NCI-H1105 (cell line): ENCODE measurements at places on chromosomes 4 and X.

DNA sequence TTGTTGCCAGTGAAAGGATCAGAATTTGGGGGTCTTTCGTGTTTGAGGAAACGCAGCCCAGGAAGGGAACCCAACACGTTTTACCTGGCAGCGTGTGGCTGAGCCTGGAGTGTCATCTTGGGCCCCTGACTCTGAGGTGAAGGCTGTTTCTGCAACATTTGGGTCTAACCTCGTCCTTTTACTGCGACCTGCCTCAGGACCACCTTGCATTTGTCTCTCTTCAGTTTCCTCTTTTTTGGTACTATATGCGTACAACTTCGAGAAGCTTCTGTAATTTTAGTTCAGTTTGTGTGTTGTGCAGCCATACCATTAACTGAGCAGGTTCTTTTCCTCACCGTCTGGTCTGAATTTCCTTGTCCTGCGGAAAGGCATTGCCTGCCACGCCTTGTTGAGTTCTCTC lies 61.5 kb downstream of the TMEM131L start:
- DNase-seq, result no peak

GRCh38 chr4:105751718-105752299 lies 43.2 kb downstream of the GSTCD start:
- no peak for DNase-seq

DNA sequence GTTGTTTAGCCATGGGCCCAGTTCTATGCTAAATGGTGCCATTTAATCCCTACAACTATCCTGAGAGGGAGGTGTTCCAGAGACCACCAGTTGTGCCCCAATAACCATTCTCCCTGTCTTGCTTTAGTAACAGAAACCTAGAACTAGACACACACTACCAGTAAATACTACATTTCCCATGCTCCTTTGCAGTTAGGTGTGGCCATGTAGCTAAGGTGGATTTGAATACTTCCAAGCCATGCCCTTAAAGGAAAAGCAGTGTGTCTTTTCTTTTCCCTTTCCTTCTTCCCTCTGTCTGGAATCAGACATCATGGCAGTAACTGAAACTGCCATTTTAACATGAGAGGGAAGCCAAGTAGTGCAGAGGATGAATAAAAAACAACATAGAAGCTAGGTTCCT lies 90.9 kb upstream of the TMEM33 start:
- DNase-seq, result no peak

- no peak for DNase-seq
These were observed 367.0 kb downstream of the BCOR start for GRCh38 chrX:39730662-39731329.

DNA sequence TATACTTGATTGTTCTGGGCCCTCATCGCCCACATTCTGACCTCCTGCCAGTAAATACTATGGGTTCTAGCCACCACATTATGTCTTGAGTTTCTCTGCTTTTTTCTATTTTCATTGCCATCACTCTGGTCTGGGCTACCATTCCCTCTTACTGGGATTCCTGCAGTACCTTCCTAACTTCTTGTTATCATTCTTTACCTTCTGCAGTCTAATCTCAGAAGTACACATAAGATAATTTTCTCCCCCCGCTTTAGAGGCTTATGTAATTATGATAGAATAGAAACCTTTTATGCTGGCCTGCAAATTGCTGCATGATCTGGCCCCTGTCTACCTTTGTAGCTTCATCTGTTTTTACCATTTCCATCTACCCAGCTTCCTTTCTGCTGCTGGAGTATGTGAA lies 19.2 kb downstream of the STIM2 start:
- no peak for DNase-seq

- DNase-seq, result no peak
These were observed 578.9 kb upstream of the FAT1 start for GRCh38 chr4:187302457-187303150.

DNA sequence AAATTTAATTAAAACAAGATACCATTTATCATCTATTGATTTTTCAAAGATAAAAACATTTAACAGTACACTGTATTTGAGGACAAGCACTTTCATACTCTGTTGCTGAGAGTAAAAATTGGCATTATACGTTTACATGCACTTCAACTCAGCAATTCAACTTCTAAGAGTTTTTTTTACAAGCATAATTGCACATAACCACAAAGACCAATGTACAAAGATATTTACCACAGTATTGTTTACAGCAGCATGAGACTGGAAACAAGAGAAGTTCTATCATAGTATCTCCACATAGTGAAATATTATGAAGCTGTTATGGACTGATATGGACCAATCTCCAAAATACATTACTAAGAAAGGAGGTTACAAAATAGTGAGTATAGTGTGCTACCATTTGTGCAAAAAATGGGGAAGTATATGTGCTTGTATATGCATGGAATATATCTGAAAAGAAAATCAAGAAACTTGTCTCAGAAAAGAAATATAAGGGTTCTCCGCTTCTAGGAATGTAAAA lies 10.9 kb downstream of the GAB3 start:
- no peak for DNase-seq

GRCh38 chr4:112765317-112765974 lies 128.5 kb downstream of the LARP7 start:
- DNase-seq, result no peak

- no peak for DNase-seq
These were observed 14.3 kb upstream of the FAM241A start for GRCh38 chr4:112130906-112131305.

- no peak for DNase-seq
These were observed 122.3 kb downstream of the UNC5C start for GRCh38 chr4:95426455-95426854.

- no peak for DNase-seq
These were observed 19.2 kb downstream of the PPP3CA start for GRCh38 chr4:101328063-101328602.

DNA sequence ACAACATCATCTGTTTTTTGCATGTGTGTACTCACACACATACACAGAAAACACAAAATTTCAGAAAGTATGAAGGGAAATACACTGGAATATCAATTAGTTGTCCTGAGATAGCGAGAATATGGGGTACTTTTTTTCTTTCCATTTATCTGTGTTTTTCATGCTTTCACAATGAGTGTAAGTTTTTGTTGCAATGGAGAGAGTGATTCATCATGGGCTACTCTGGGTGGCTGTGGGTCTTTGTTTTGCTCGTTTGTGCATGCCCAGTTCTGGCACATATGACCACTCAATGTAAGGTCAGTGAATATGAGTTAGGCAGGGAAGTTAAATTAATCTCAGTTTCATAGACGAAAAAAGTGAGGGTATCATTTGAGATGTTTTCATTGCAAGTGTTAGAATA lies 26.9 kb downstream of the XK start:
- no peak for DNase-seq

DNA sequence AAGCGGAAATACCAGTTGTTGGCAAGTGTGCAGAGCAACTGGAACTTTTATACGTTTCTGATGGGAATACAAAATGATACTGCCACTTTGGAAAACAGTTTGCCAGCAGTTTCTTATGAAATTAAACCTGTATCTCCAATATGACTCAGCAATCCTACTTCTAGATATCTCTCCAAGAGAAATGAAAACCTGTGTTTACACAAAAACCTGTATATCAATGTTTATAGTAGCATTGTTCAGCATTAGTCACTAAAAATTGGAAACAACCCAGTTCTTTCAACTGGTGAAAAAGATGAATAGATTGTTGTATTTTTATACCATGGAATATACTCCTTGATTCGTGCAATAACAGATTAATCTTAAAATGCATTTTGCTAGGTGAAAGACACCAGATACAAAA lies 26.8 kb downstream of the ATP7A start:
- no peak for DNase-seq

DNA sequence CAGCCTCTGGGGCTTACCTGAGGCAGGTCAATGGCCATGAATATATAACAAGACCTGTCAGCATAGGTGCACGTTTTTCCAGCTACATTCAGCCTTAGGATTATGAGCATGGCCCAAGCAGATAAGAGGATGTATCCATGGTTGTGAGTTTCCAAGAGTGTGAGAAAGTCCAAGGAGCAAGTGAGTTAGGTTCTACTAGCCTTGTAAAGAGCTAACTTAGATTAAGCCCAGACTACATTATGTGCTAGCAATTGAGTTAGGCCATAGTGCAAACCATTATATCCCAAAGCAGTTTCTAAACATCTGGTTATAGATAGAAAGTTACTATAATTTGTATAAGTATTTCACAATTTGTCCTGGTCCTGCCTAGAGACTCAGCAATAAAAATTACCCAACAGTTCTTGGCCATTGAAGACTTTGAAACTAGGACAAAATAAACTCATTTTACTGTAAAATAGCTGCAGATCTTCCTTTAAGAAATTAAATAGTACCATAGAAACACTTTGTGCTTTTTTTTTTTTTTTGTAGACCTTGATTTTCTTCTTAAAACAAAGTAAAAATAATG lies 312.0 kb downstream of the CAMK2D start:
- no peak for DNase-seq

- peak; percentile 66 for DNase-seq
These were observed 125.4 kb downstream of the PDLIM5 start for GRCh38 chr4:94577136-94577535.

DNA sequence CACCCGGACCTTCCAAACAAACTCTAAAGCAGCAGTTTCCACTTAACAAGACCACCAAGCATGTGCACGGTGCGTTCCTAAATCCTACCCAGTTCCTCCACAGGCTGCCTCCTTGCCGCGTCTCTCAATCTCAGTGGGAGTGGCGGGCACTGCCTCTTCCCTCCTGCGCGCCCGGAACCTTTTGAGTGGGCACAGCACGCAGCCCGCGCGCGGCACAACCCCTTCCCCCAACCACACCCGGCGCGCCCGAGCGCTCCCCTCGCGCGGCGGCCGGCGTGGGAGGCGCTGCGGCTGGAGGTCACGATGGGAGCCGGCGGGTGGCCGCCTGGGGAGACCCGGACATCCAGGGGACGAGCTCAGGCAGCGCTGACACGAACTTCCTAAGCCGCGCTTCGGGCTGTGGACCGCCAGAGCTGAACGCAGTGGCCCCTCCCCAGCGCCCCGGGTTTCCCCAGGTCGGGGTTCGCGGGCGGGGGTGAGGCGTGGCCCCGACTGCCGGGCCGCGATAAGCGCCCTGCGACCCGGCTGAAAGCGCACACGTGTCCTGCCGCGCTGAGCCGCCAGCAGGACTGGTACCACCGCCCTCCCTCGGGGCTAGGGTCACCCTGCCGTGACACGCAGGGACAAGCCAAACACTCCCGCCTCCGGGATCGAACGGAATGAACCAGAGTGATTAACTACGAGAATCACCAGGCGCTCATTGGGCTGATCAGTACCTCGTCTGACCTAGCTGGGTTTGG lies at the start of gene ABCG2:
Gene ABCG2, minus strand, starts transcription at position 151 of the 740 bp plus-strand sequence. CDS start 18,644 bp downstream, outside the sequence.
- DNase-seq, result peak; percentile 2

DNA sequence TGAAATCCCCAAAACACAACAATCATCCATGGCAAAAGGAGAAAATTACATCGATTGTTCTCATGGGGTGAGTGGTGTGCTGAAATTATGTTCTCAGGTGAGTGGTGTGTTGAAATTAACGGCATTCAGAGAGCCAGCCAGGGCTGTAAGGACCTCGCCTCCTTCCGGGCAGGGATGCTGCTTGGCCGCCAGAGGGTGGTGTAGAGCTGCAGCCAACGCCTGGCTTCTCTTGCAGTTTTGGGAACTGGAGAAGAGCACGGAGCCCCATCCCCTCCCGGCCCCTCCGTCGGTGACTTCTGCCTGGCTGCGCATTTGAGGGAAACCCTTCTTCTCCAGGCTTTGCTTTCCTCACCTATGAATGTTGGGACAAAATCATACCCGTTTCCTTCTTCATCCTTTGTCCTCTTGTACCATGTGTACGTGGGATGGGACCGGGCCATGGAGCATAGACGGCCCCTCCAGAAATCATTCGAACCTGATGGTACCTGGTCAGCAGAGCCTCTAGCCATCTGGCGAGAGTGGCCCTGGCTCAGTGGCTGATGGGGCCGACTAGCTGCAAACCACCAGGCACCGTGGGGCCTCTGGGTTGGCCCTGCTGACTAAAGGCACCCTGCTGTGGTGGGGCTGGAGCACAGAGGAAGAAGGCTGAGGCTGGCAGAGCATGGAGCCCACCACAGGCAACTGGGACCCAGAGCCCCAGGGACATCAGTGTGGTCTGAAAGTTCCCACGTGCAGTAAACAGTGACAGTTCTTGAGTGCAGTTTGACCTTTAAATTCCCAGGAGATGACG lies 28.4 kb downstream of the TRMT44 start:
- DNase-seq, result peak; percentile 2

- DNase-seq, result no peak
These were observed 202.0 kb downstream of the DCLK2 start for GRCh38 chr4:150280081-150280895.
